Stimulated activated CD4-positive, alpha-beta T cell treated with anti-CD3 and anti-CD28 coated beads, Interleukin-4, amount 100 ng/mL, for 1 hour (primary cell): ENCODE measurements at places on chromosomes 4 and X.

GRCh38 chr4:81827577-81828202 lies 356.0 kb upstream of the RASGEF1B start:
- peak; percentile 2 for DNase-seq

DNA sequence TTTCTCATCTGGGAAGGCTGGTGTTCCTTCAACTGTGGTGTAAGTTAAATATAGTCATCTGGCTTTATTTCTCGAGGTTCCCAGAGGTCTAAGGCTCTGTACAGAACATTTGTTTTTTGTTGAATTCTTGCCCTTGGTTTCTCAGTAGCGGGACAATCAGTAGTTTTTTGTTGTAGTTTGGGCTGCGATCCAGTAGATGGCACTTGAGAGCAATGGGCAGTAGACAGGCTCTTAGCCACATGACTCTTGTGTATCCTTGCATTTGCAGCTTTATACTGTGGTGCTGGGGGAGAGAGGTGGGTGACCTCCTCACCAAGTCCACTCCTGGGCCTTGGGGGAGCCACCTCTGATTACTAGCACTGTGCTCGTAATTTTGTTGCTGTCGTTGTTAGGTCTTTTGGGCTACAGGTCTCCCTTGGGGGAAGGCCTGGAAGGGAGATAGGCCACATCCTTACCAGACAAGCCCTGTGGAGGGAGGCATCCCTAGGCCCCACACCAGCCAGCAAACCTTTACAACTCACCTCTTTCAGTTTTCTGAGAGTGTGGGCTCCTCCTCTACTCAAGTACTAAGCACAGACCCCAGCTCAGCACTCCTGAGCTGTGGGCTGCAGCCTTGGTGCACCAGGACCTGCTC lies 8.1 kb downstream of the ETDB start:
- peak; percentile 19 for DNase-seq

DNA sequence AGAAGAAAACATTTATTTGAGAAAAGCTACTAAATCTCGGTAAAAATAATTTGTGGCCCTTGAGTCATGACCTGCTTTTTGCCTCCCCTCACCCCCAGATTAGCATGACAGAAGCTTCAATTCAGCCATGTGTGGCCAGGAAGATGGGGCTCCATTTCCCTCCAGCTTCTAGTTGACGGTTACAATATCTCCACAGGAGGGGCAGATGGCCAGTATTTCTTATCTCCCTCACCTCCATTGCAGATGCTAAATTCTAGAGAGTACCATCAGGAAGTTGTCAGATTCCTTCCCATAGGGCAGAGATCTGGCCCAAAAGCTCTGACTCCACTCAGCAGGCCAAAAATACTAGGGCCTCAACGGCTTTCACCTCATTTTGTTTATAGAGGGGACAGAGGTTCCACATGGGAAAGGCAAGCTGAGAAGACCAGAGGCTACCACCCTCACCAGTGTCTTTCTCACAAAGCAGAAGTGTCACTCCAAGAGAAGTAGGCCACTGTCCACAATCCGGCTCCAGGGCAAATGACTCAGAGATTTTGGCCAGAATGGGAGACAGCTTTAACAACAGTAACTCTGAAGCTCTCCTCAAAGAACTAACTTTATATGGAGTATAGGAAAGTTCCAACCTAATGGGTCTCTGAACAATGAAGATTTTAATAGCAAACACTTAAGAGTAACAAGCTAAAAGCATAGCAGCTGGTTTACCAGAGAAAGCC lies 108.3 kb downstream of the TBC1D19 start:
- DNase-seq, result no peak

DNA sequence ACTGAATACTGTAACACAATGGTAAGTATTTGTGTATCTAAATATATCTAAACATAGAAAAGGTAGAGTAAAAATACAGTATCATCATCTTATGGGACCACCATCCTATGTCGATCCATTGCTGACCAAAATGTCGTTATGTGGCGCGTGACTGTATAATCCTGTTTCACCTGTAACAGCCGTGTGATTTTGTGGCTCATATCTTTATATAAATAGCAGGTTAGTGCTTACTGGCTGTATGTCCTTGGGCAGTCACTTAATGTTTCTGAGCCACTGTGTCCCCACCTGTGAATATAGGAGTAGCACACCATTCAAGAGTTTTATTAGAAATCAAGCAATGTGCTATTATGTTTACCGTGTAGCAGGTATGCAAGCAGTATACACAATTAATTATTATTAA lies 226.2 kb upstream of the FAT1 start:
- no peak for DNase-seq

- no peak for DNase-seq
These were observed 1603.0 kb upstream of the TENM3 start for GRCh38 chr4:180640193-180640592.

- DNase-seq, result no peak
These were observed 152.4 kb downstream of the TSPAN5 start for GRCh38 chr4:98505992-98506391.

DNA sequence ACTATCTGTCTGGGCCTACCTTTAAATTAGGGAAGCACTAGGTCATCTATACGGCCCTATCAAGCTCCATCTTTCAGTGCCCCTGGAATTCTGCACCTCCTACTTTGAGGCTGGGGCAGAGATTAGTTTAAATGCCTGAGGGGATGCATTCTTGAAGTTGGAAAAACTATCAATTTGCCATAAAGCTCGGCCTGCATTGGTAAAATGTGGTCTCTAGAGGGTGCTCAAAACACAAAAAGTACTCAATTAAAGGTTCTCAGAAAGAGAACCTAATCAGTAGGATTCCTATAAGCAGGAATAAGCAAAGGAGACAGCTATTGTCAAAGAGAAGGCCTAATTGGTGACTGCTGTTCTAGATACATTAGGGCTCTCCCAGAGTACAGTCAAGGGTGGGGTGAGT lies 111.7 kb downstream of the AMER1 start:
- DNase-seq, result no peak

- DNase-seq, result no peak
These were observed 72.5 kb downstream of the AFAP1 start for GRCh38 chr4:7867191-7867590.

- DNase-seq, result peak; percentile 30
These were observed 92.5 kb upstream of the TEX13D start for GRCh38 chrX:124239911-124240310.

- peak; percentile 21 for DNase-seq
These were observed 1.3 kb upstream of the CXorf65 start for GRCh38 chrX:71107762-71108360.

- peak; percentile 54 for DNase-seq
These were observed 2.1 kb downstream of the GPR101 start for GRCh38 chrX:137031517-137032340.

DNA sequence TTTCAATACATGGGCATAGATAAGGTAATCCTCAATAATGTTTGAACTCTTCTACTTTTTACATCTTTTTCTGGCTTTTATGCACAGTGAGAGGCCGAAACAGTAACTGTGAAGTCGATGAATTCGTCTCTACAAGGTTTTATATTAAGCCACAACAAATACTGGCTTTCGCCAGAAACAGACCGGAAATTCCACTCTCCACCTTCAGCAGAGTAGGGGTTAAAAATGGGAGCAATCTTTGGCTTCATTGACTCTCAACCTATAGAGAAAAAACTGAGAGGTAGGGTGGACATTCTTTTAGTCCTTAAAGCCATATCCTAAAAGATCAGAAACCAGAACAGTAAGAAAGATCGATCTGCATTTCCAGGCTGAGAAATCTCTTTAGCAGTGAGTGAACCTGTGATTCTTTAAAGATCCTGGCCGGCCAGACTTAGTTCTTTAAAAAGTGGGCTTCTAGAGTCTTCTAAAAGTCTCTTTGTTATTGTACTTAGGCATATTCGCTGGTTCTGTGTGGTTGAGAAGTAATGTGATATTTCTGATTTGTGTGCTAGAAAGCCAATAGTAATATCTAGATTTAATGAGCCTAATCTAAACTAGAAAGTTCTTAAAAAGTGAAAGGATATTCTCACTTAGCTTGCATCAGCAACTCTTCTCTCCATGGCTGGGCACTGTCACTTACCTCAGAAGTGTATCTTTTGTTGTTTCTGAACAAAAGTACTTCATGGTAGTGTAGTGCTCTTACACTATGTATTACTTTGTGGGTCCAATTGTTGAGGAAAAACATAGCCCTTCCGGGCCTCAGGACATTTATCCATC lies 2.0 kb downstream of the HSPA4L start:
- DNase-seq, result no peak

DNA sequence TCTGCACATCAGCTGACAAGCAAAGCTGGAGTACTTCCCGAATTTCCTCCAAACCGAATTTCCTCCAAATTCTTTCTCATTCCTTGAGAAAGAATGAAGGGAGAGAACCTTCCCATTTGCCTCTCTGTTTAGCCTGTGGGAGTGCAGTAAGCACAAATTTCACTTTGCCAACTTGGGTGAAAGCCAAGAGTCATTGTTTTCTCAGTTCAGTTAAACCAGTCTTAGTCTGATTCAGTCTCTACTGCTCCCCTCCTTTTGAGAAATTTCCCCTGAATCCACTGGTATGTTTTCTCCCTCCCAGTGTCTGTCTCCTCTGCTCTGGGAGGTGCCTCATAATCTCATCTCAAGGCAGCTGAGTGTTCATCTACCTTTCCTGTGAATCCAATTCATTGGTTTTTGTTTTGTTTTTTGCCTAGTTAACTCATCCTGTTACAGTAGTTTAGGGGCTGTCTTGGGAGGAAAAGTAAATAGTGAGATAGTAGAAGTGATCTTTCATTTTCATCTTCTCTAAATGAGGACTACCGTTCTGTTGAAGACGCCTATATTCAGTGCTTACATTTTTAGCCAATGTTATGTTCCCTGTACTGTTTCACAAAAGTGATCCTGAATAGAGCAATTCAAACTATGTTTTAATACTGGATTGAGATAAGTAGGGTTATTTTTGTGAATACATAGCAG lies 49.0 kb downstream of the SYTL5 start:
- no peak for DNase-seq

- no peak for DNase-seq
These were observed 133.7 kb upstream of the CPXCR1 start for GRCh38 chrX:88613338-88613737.

GRCh38 chr4:163895378-163896005 lies 401.0 kb downstream of the TMA16 start:
- DNase-seq, result no peak

- no peak for DNase-seq
These were observed 864.6 kb upstream of the IGFBP7 start for GRCh38 chr4:57974821-57975220.

DNA sequence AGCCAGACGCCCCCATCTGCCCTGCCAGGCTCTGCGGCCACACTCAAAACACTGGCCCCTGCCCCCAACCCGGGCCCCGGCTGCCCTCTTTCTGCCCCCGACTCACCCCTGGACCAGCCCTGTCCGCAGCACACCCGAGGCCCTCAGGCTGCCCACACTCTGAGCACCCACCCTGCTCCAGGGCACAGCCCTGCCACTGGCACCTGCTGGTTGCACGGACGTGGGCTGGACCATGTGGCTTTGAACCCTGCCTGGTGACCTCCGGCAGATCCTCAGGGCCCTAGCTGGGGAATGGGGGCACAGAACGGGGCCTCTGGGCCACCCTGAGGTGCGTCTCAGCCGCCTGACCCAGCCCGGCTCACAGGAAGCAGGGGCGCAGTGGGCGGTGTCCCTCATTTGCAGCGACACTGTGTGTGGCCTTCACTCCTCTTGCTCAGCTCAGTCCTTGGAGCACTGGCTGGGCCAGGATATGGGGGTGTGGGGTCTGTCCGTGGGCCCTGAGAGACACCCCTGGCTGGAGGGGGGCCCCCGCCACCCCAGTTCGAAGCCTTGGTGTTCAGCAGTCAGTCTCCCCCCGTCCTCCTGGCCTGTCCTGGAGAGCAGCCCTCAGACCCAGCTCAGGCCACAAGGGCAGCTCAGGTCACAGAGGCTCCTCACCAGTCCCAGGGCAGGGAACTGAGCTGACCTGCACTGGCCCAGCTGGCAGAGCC lies 73.2 kb downstream of the FAM53A start:
- no peak for DNase-seq

- no peak for DNase-seq
These were observed 59.5 kb downstream of the HTRA3 start for GRCh38 chr4:8328866-8329559.

- DNase-seq, result no peak
These were observed 75.6 kb downstream of the PRSS12 start for GRCh38 chr4:118277243-118277642.
